Transverse colon (tissue), 4 donors: ENCODE measurements at places on chromosomes 2 and 18. TPM values are rescaled to one million over a fixed set of nuclear protein-coding genes. Genes with fewer than 3 reads are reported as not detected.

GRCh38 chr2:143162123-143162837, 33.1 kb downstream of the ARHGAP15 start:
- DNase-seq = peak; percentile 33

DNA sequence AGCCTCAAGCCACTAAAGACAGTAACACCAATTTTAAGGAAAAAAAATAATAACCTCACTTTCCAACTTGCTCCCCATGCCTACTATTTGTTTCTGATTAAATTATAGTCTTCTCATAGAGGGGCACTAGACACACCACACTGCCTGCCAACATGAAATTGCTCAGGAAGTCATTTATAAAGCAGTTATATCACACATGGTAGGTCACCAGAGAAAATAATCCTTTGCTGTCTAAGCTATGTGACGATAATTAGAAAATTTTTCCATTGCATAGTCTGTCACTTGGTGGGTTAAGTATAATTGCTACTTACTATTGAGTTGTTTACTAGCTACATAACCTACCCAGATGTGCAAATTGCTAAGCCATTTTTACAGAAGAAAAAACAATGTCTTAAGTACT, 85.2 kb downstream of the INO80D start:
- no peak for DNase-seq

DNA sequence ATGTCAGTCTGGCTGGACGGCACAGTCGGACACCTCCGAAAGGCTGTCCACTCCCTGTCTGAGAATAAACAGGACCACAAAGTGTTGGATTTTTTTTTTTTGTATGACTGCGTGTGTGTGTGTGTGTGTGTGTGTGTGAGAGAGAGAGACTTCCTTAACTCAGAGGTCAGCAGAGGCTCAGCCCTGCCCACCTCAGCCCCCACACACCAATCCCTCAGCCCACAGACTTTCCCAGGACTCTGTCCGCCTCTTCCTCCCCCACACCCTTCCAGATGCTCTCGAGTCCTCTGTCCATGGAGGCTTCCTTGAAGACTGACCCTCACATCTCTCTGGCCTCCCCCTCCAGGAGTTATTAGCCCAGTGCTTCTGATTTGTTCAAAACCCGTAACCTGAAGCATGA, 147.3 kb downstream of the BCL11A start:
- no peak for DNase-seq

- no peak for DNase-seq
Measured at GRCh38 chr2:9258501-9258900, 51.9 kb downstream of the ASAP2 start.

- DNase-seq = no peak
Measured at GRCh38 chr2:86010083-86010482, 95.6 kb downstream of the POLR1A start.

DNA sequence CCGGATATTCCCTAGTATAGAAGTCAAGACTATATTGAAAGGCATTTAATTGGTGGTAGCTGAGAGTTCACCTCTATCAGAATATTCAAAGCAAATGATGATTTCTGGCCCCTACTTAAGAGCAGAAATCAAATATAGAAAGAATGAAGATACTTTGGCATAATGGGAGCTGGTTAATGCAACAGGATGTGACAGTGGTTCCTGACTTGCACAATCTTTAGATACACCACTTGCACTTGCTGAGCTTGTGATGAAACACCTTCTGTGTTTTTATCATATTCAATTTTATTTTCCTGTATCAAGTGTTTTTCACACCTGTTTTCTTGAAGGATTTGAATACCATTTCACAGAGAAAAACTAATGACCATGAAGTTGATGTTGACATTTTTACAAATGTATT, 124.1 kb upstream of the CDH19 start:
- DNase-seq = no peak

- DNase-seq = no peak
Measured at GRCh38 chr2:42725657-42726056, 38.3 kb downstream of the OXER1 start.

DNA sequence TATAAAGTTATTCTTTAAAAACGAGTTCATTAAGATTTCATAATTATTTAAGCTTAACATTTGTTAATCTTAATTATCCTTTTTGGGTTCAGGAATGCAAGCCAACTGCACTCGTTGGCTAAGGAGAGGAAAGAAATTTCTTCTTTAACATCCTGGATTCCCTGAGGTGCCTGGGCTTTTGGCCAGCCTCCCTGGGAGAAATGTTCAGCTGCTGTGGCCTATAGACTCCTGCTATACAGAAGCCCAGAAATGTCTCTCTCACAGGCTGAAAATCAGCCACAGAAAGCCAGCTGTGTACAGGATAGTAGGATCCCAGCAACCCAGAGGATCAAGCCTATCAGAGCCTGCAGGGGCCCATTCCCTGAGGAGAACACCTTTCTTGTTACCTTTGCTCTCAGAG, 430.3 kb downstream of the XIRP2 start:
- no peak for DNase-seq

DNA sequence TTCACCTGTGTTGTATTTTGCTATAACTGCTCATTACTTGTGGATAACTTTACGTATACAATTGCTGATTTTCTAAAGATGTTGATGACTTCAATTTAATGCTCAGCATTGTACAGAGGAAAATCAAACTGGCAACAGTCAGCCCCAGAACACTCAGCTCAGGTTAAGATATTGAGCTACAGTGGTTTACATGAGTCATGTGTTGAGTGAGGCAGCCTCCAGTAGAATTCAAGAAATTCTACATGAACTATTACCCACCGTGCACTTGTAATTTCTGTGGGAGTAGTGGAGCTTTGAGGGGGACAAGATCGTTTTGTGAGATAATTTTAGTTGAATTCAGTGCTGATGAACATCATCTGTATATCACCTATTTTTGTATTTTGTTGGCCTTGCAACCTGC, 292.3 kb downstream of the ALPK2 start:
- no peak for DNase-seq

GRCh38 chr2:5589183-5589582, 103.0 kb upstream of the SOX11 start:
- DNase-seq = no peak

DNA sequence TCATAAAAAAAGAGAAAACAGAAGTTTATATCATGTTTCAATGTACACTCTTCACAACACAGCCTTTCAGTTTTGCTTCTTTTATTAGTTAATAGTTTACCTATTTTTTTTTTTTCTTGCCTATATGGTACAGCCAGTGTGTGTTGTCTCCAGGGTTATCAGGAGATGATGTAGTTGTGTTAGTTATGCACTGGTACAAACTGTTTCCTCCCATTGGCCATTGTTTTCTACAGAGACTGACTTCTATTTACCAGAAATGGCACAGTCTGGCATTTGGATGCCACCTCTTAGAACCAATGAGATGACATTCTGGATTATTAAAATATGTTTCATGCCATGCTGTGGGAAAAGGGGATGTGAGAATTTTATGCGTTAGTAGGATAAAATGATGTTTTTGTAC, 339.4 kb downstream of the PLCL1 start:
- DNase-seq = no peak

GRCh38 chr18:71936744-71937143, 607.4 kb downstream of the CBLN2 start:
- DNase-seq = no peak

- DNase-seq = no peak
Measured at GRCh38 chr2:120887741-120888231, 152.1 kb downstream of the GLI2 start.

- no peak for DNase-seq
Measured at GRCh38 chr18:59627414-59627813, 69.8 kb downstream of the CCBE1 start.

DNA sequence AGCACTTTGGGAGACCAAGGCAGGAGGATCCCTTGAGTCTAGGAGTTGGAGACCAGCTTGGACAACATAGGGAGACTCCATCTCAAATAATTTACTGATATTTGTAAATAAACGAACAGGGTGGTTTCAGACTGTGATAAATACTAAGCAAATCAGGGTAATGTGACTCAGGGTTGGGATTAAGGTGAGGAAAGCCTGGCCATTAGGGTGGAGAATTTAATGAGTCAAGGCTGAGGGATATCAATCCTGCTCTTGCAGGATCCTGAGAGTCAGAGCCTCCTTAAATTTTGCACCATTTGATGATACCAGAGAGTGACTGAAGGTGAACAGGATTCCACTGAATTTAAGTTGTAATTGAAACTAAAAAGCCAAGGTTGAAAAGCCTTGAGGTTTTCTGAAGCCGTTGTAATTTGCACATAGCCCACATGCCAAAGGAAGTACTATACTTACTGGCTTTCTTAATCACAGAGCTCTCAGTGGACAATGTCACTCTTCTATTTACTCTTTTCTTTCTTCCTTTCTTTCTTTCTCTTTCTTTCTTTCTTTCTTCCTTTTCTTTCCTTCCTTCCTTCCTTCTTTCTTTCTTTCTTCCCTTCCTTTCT, 28.6 kb upstream of the AP1S3 start:
- no peak for DNase-seq

DNA sequence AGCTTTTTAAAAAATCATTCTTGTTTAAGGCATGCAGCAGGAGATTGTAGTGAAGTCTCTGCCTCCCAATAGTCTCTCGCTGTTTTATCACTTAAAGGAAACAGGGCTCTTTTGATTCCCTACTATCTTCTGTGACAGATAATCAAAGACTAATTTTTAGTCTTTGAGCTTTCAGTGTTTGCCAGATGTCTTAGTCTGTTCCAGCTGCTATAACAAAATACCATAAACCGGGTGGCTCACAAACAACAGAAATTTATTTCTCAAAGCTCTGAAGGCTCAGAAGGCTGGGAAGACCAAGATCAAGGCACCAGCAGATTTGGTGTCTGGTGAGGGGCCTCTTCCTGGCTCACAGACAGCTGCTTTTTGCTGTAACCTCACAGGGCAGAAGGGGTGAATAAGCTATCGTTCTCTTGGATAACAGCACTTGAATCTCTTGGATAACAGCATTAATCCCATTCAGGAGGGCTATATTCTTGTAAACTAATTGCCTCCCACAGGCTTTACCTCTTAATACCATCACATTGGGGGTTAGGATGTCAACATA, 37.8 kb upstream of the STAT4 start:
- DNase-seq = no peak

GRCh38 chr2:75729861-75730260, 19.1 kb upstream of the GCFC2 start:
- DNase-seq = no peak

GRCh38 chr2:84102274-84102673, 356.8 kb downstream of the SUCLG1 start:
- no peak for DNase-seq

GRCh38 chr2:241493092-241493491, 15.3 kb downstream of the STK25 start:
- DNase-seq = no peak

- no peak for DNase-seq
Measured at GRCh38 chr2:158815166-158815565, 20.0 kb downstream of the DAPL1 start.

GRCh38 chr18:59623456-59624368, 73.5 kb downstream of the CCBE1 start:
- DNase-seq = no peak

GRCh38 chr2:176171351-176172006, 14.4 kb downstream of the HOXD3 start:
- no peak for DNase-seq

DNA sequence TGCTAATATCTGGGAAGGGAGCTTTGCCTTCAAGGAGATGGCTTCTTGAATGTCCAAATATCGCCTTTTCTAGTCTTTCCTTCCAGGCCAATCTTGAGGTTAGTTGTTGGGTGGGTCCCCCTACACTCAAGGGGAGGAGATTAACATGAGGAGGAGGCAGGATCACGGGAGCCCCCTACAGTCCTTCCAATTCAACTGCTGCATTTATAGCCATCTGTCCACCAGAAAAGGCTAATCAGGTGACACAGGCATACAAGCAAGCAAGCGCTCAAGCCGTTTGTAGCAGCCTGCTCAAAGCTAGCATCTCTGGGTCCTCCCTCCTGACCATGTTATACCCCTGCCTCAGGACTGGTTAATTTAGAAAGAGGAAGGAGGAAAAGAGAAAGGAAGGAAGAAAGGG, 87.6 kb downstream of the MRPS9 start:
- DNase-seq = no peak

- DNase-seq = no peak
Measured at GRCh38 chr18:70554854-70555445, 266.1 kb downstream of the SOCS6 start.

- DNase-seq = no peak
Measured at GRCh38 chr2:215773728-215774127, 239.6 kb downstream of the MREG start.

DNA sequence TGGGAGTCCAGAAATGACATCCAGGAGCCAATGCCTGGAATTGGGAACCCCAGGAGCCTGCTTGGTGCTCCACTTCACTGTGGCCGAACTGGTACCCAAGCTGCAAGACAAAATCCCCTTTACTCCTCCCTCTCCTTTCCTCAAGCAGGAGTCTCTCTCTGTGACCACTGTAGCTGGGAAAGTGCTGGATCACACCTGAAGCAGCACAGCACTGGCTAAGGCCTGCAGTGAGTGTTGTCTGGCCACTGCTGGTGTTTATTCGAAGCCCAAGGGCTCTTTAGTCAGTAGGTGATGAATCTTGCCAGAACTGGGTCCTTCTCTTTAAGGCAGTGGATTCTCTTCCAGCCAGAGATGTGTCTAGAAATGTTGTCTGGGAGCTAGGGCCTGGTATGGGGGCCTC, 26.4 kb downstream of the STPG4 start:
- no peak for DNase-seq

DNA sequence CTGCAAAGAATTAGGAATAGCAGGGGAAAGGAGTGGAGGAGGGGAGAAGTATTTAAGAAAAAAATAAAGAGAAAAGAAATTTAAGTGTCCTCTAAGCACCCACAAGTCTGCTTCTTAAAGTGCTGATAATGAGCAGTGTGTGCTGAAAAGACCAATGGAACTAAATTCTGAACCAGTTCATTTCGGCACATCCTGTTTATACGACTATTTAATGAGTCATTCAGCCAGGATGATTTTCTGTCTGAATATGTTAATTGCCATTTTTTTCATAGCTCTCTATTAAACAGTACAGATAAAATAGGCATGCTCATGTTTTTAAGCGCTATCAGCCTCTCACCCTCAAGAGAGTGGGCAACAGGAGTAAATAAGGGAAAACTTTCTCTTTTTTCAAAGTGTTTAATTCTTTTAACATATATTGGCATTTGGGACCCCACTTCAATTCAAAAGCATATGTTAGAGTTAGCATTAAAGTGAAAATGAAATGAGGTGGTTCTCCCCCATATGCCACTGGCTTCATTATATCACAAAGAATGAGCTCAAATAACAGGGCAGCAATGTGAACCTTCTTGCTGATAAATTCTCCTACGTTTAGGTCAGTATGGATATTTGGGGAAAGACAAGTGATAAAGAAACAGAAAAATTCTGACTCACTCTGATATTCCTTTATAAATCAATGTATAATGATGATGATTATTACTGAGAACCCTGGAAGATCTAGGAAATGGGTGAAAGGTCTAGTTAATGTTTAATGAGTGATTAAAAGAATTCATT, 87.5 kb downstream of the TCF4 start:
- DNase-seq = no peak

- DNase-seq = no peak
Measured at GRCh38 chr2:10238396-10238795, 64.3 kb upstream of the HPCAL1 start.

Gene MTLN
- 94.9 TPM for total RNA-seq

Gene CSRNP3
- total RNA-seq = 0.37 TPM

Gene DNAJC27
- 6.2 TPM for total RNA-seq

Gene KCNG2
- 0.41 TPM for total RNA-seq

Gene PIGN
- total RNA-seq = 105 TPM

Gene MEMO1
- total RNA-seq = 25.1 TPM

Gene SERPINB4
- not detected for total RNA-seq

Gene LAMA1
- 2.9 TPM for total RNA-seq

Gene STAT1
- 45.7 TPM for total RNA-seq

Gene POTEC
- not detected for total RNA-seq
